ENCODE measurements at places on chromosomes 12 and 14. TPM values are rescaled to one million over a fixed set of nuclear protein-coding genes. Genes with fewer than 3 reads are reported as not detected.

E2F7 gene
- total RNA-seq, result 9.6 TPM

LIMA1 gene
- 16.5 TPM for total RNA-seq

RNU4-1 gene
- total RNA-seq, result 1,294 TPM

GYS2 gene
- total RNA-seq, result not detected

CD27 gene
- 48.1 TPM for total RNA-seq

CACNB3 gene
- total RNA-seq, result 10.0 TPM

DNA sequence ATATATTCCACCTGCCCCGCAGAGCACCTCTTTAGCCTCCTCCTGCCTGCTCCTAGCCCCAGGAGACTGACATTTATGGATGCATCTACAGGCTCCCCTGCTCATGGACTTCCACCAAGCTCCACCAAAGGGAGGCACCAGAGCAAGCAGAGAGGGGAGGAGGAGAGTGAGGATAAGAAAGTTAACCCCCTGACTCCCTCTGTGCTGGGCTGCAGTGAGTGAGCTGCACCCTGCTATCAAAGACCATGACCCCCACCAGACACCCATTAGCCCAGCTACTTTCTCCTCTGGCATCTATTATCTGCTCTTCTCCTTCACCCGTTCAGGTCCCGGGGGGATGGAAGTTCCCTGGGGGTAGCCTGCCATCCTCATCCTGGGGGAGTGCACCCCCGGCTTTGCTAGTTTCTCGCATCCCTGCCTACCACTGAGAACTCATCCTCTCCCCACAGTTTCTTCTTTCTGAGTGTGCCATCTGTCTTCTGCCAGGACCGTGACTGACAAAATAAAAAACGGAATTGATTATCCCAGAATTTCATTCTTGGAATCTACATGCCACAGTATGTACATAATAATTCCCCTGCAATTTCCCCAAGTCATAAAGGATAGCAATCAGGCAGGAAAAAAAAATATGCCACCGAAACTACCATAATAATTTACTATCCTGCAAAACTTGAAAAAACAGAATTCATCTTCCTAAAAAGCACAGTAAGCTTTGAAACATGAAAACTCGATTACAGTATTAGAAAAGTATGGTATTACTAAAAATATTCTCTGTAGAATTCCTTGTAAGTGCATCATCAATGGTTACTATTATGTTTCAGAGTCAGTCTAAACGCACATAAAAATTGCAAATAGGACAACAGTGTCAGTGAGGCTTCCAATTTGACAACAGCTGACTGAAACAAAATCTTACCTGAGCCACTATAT, 45.2 kb downstream of the FOXN3 start:
- H3K27me3 ChIP-seq, result no peaks in the 10 kb centered on the region
- no peak overlapping the region for H3K27ac ChIP-seq
- no peak overlapping the region for H3K4me3 ChIP-seq
- peaks cover 76% of the 10 kb centered on the region for H3K4me1 ChIP-seq

DNA sequence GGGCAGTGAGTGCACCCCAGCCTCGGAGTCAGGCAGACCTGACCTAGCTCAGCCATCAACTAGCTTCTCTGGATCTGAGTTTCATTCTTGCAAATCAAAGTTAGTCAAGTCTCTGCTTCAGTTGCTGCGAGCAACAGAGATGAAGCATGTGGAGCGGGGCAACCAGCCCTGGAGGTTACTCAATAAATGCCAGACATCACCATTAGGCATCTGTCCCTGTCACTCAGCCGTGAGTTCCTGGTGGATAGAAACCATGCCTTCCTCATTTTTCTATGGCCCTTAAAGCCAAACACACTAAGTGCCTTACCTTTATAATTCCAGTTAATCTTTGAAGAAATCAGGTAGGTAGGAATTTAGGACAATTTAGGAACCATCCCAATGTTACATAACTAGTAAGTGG, 19.3 kb downstream of the RFX4 start:
- H3K4me3 ChIP-seq, result no peak overlapping the region
- H3K36me3 ChIP-seq, result no peaks in the 10 kb centered on the region
- H3K27ac ChIP-seq, result no peak overlapping the region
- H3K4me1 ChIP-seq, result no peaks in the 10 kb centered on the region
- peaks cover 4% of the 10 kb centered on the region for H3K27me3 ChIP-seq
- DNase-seq, result no peak

- DNase-seq, result no peak
- peaks cover 42% of the 10 kb centered on the region for H3K27me3 ChIP-seq
- no peak overlapping the region for H3K27ac ChIP-seq
- H3K4me3 ChIP-seq, result no peak overlapping the region
Measured at GRCh38 chr14:56895154-56895553, 84.9 kb upstream of the OTX2 start.

- H3K27ac ChIP-seq, result no peak overlapping the region
- H3K36me3 ChIP-seq, result peaks cover 21% of the 10 kb centered on the region
- peaks cover 9% of the 10 kb centered on the region for H3K4me1 ChIP-seq
- DNase-seq, result no peak
- H3K4me3 ChIP-seq, result no peak overlapping the region
Measured at GRCh38 chr14:60951776-60952435, 29.0 kb downstream of the TRMT5 start.

DNA sequence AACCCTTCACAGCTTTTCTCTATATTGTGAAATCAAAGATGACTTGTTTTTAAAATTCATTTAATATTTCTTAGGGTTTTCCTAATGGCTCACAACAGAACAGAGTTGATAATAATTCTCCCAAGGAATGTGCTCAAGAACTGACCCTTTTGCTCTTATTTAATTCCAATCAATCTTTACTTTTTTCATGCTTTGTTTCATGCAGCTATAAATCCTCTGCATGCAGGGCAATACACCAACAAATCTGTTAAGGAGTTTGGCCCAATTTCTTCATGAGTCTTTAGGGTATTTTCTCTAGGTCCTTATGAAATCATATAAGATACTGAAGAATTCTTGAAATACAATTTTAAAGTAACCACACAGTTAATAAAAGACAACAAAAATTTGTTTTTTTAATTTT, 264.2 kb downstream of the SLC6A15 start:
- H3K27ac ChIP-seq, result no peak overlapping the region
- H3K4me1 ChIP-seq, result no peaks in the 10 kb centered on the region
- H3K36me3 ChIP-seq, result no peaks in the 10 kb centered on the region
- no peaks in the 10 kb centered on the region for H3K27me3 ChIP-seq
